Astrocyte (in vitro differentiated cells and primary cell): ENCODE measurements at places on chromosomes 5 and 9. TPM values are rescaled to one million over a fixed set of nuclear protein-coding genes. Genes with fewer than 3 reads are reported as not detected.

The RMRP gene
- 13,402 and 14,410 TPM in 2 replicates for total RNA-seq

The PHYHD1 gene
- 4.6 and 6.1 TPM in 2 replicates for total RNA-seq

DNA sequence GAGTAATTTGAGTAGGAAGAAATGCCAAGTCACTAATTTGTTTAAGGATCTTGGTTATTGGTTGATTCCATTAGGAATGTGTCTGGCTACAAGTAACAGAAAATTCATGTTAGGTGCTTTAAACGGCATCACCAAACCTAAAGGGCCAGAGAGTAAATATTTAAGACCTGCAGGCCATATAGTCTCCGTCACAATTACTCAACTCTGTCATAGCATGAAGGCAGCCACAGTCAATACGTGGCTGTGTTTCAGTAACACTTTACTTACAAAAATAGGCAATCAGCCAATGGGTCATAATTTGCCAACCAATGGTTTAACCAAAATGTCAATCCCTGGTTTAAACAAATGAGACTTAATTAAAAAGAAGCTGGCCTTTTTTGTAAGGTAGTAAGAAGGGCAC, 98.5 kb downstream of the ARL15 start:
- no peak for DNase-seq

DNA sequence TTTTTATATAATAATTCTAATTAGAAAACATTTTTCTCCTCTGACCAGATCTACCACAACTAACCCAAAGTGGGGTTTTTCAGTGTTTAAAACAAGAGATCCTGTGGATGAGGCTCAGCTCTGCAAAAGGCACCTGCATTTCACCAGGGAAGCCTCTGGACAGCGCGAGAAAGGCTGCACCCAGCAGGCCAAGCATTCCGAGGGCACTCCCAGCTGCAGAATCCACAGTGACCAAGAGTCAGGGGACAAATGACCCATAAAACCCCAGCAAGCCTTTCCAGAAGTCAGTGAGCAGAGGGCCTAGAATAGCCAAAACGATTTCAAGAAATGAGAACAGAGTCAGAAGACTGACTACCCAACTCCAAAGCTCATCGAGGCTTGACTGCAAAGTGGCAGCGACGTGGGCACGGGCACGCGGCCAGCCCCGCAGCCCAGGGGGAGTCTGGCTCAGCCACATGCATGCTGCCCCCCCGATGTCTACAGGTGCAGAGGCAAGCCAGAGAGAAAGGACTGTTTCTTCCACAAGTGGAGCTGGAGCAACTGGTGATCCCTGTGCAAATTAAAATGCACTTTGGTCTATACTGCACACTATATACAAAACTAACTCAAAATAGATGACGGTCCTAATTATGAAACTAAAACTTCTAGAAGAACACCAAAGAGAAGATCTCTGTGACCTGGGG, 26.2 kb downstream of the TPPP start:
- DNase-seq = no peak

GRCh38 chr9:13900449-13900848, 413.5 kb downstream of the NFIB start:
- no peak for DNase-seq

DNA sequence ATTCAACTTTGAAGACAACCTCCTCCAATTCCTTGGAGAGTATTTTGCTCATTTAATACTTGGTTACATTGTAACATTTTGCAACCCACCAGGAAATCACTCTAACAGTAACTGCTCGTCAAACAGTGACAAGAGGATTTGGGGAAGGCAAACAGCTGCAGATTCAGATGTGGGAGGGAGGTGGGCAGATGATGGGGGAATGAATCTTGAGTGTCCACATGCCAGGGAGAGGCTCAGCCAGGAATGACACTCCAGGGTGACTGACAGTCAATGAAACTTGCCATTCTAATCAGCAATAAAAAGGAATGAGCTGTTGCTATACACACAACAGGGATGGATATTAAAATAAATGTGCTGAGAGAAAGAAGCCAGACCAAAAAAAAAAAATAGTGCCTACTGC, 97.7 kb upstream of the ANKRD55 start:
- DNase-seq = no peak

GRCh38 chr5:151159649-151160373, 2.2 kb upstream of the ANXA6 start:
- DNase-seq = no peak

DNA sequence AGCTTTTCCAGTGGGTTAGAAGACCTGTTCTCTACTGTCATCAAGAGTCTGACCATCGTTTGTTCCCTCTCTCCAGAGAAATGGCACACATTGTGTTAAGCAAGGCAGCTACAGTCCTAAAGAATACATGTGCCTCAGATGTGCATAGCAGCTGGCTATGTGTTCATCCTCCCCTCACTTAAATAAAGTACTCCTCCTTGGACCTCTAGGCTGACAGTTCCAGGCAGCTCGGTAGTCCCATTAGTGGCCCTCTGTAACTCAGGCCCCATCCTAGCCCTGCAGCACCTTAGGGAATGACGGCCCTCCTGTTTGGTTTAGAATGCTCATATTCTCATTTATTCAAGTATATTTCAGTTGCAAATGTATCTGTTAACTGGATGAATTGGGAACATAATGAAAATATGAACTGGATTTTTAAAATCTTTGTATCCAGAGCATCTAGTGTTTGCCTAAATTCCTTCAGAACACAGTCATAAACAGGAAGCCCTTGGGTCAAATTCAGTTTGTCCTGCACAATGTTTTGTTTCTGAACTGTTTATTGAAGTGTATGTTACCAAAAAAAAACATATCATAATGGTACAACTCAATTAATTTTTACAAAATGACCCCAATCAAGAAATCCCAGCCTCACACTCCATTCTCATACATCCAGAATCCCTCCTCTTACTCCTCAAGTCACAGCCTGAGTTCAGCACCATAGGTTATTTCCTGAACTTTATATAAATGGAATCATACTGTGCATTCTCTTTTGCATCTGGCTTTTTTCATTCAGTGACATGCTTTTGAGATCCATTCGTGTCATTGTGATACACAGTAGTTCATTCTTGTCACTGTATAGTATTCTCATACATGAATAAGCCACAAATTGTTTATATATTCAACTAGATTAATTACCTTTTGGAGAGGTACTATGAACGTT, 1.6 kb upstream of the ASPN start:
- DNase-seq = no peak

DNA sequence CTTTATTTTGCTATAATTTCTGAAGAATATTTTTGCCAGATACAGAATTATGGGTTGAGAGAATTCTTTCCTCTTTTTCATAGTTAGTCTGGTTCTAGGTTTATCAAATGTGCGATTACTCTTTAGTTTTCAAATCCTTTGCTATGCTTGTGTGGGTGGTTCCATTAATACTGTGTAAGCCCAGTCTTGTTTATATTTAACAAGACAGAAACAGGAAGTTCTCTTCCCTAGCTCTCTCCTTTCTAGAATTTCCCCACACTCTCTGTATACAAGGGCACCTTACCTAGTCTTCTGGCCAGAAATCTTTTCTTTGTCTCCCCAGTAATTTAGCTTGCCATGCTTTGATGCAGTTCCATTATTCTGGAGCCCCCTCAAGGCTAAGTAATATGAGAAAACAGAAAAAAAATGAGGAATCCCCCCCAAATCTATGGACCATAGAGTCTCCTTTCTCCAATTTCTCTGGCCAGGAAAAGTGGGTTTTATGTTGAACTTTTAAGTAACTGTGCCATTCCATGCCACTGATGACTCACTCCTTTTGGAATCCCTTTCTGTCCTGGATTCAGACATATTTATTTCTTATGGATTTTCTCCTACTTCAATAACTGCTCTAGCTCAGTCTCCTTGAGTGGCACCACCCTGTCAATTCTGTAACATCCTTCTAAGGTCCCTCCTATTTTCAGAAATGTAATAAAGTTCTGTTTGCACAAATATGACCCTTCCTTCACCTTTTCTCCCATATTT, 1714.1 kb downstream of the EFNA5 start:
- peak; percentile 16 for DNase-seq

- DNase-seq = no peak
These were observed 51.6 kb upstream of the C5orf46 start for GRCh38 chr5:147957901-147958300.

DNA sequence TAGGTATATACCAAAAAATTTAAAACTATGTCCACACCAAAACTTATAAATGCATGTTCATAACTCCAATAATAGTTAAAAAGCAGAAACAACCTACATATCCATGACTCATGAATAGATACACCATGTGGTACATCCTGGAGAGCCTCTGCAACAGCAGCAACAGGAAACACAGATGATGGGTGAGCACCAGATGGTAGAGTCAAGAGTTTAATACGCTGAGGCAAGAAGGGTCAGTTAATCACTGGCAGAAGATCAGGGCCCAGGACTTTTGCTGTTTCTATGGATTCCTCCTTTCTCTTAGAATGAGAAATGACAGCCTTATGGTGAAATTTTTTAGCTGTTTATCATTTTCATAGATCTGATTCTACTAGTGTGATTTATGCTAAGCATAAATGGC, 351.8 kb upstream of the ADAMTSL1 start:
- DNase-seq = peak; percentile 3

DNA sequence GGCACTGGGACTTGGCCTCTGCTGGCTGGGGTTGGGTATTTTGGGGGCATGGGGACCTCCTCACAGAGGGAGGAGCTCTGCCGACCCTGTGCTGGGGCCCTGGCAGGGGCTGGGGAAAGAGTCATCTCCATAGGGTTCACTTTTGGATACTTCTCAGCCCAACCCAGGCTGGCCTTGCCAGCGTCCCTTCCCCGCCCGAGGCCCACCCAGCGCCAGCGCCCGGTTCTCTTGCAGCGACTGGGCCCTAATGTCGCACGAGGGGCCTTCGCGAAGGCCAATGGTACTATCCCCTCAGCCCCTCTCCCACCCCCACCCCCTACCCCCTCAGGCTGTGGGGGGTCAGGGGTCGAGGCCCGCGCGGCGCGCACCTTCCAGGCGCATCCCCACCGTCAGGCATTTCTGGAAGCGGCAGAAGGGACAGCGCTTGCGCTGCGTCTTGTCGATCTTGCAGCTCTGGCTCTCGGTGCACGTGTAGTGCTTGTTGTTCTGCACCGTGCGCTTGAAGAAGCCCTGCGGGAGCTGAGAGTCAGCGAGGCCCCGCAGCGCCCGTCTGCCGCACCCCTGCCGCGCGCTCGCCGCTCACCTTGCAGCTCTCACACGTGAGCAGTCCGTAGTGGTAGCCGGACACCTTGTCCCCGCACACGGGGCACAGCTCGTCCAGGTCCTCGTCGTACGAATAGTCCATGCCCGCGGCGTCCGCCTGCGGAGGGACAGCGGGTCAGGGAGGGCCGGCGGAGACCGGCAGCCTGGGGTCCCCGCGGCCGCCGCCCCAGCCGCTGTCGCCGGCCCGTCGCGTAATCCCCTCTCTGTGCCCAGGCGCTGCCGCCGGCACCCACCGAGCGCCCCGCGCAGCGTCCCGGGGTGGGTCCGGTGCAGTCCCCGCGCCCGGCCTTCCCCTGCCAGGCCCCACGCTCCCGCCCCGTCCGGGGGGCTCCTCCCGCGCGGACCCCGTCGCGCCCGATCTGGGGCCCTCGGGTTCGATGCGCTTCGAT, 4.2 kb downstream of the NR5A1 start:
- DNase-seq = no peak

DNA sequence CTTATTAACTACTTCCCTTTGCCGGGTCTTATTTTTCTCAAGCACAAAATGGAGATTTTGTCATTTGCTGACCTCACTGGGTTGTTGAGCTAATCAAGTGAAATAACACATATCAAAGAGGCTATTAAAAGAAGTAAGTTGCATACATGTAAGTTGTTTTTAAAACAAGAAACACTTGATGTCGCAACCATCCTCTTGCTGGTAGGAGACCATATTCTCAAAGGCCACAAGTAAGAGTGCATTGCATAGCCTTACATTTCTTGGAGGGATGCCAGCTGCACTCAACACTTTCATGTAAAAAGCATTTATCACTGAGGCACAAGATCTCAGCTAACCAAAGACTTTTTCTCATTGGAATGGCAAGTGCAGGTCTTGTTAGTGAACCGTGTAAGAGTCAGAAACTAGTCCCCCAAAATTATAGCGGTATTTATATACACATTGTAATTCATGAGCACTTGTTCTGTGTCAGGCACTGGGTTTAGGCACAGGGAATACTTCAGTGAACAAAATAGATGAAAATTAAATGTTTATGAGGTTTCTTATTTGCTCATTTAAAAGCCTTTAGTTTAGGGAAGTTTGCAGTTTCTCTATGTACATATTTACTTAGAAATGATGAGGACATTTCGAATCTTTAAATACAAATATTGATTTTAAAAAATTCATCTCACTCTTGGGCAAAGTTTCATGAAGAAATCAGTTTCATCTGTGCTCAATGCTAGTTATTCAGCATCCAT, 72.0 kb downstream of the ZFAND5 start:
- DNase-seq = peak; percentile 65

DNA sequence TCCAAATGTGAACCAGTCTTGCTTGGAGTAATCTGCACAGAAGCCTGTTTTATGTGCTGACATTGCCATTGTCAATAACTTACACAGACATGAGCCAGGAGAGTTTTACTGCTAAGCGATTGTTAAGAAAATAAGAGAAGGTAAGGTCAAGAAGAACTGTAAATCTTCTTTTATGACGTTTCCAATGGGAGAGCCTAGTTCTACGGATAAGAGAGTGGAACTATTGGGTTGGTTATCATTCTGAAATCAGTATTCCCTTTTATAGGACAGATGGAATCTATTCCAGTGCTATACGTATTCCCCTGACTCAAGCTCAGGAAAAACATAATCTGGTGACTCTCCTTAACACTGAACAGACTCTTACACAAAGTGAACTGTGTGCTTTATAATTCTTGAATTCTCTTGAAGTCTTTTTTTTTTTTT, 137.9 kb upstream of the OTULINL start:
- DNase-seq = no peak

GRCh38 chr9:105901514-105902109, 207.3 kb downstream of the TMEM38B start:
- DNase-seq = peak; percentile 6

DNA sequence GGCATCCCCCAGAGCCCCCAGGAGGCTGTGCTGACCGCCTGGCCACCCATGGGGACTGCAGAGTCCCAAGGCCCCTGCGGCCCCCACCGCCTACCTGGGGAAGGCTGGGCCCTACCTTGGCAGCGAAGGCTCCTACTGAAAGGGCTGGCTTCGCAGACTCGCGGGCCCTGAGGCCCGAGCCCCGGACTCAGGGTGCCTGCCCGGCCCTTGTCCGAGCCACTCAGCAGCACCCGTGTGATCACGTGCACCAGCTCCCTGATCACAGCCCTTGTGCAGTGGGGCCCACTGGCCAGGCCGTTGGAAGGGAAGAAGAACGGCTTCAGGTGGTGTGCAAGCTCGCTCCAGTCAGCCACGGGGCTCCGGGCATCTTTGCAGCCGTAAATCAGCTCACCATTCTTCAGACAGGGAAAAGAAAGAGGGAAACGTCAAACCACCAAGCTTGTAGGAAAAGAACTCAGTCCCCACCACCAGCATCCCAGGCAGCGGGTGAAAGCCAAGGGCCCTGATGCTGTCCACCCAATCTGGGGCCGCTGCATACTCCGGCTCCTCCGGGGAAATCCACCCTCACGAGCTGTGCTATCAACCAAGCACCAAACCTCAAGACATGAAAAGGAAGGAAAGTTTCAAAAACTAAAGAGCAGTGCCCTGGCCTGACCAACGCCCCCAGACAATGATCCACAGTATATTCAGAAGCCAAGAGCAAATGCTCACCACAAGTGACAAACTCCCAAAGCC, 31.9 kb downstream of the IPPK start:
- no peak for DNase-seq

GRCh38 chr9:109411069-109411761, 86.9 kb downstream of the PTPN3 start:
- DNase-seq = no peak
